ENCODE measurements at places on chromosomes 7 and 10. TPM values are rescaled to one million over a fixed set of nuclear protein-coding genes. Genes with fewer than 3 reads are reported as not detected.

- no peak for DNase-seq
These were observed 502 bp downstream of the ZNF3 start for GRCh38 chr7:100080907-100081534.

Gene GIMAP8
- 12.3 TPM for total RNA-seq

DNA sequence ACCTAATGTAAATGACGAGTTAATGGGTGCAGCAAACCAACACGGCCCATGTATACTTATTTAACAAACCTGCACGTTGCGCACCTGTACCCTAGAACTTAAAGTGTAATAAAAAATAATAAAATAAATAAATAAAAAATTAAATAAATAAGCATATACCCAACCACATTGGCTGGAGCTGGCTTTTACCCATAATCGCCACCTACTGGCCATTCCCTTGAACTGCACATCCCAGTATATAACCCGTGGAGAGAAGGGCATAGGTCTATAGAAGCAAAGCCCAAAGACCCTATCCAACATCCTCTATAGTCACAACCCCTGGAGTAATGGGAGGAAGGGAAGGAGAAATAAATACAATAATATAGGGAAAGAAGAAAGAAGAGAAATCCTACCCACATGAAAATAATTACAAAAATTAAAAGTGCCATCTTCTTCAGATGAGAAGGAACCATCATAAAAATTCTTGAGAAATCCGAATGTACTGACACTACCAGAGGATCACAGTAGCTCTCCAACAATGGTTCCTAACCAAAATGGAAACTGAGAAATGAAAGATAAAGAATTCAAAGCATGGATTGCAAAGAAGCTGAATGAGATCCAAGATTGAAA lies 65.6 kb downstream of the TWIST1 start:
- peak; percentile 8 for DNase-seq

DNA sequence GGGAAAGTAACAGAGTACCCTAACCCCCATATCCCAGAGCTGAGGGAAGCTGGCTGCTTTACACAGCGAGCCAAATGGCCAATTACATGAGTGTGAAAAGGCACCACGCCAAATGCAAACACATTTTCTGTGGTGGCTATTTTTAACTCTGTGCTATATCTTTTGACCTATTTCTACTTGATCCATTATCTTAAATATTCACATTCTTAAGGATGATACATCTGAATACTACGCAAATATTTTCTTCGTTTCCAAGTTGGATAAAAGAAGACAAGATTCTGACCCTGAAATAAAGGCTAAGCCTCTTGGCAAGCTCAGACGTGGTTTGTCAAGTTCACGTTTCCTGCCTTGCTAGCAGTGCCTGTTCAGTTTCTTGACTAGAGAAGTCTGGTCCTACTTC lies 146.7 kb upstream of the TMEM196 start:
- no peak for DNase-seq

- DNase-seq: no peak
These were observed 37.2 kb upstream of the CUL1 start for GRCh38 chr7:148661471-148661870.

DNA sequence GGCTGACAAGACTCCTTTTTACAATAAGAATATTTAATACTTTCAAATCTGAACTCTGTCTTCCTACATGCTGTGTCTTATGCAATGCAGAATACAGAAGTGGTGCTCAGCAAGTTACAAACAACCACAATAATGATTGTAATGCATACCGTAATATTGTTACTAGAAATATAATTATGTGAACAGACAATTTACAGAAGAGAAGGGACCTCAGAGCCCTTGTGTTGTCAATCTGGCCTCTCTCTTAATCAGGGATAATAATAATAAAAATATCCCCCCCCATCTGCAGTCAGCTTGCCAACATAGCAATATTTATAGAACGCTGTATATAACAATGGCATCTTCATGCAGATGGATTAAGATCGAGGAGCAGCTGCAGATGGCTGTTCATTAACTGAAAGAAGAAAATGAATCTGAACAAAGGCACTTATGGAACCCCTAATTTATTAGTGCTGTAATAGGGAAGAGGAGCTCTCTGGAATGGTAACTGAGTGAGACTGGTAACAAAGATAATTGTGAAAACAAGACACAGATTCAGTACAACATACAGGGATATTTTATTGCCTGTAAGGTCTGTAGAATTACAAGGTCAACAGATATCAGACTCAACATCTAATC lies 106.3 kb downstream of the TMEM26 start:
- no peak for DNase-seq

Gene NCF1
- total RNA-seq: 0.92 TPM

- no peak for DNase-seq
These were observed 68.5 kb upstream of the ANKRD1 start for GRCh38 chr10:90989378-90989777.

Gene EIF5AL1
- total RNA-seq: 2.6 TPM

- DNase-seq: no peak
These were observed 110.6 kb downstream of the TCERG1L start for GRCh38 chr10:131200856-131201470.

DNA sequence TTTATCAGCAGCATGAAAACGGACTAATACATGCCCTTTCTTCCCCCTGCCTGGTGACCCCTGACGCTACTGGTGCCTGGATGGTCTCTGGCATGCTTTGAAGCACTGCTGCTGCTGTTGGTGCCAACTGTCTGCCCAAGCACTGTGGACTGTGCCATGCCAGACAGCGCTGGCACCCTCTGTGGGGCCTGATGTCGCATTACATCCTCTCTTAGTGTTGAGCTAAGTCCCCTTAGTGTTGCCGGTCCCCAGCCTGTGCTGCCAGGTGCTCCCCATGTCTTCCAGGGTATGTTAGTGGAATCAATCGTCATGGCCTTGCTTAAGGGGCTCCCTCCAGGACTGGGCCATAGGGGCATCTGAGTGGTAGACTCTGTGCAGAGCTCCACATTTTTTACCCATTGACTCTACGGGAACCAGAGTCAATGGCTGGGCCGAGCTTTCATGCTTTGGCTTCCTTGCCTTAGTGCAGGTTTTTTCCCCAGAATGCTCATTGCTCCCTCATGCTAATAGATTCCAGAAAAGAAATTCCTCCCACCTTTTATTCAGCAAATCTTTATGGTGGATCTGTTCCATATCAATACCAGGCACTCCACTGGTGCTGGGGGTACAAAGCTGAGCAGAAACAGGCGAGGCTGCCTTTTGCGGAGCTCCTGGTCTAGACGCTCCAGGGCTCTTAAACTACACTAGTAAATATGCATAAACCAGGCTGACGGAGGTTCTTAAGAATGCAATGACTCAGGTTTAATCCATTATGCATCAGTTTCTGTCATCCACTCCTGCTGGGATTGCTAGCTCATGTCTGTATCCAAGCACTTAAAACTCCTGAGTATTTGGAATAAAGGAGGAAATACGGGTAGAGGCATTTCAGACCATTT lies 21.8 kb upstream of the MRC1 start:
- DNase-seq: no peak

DNA sequence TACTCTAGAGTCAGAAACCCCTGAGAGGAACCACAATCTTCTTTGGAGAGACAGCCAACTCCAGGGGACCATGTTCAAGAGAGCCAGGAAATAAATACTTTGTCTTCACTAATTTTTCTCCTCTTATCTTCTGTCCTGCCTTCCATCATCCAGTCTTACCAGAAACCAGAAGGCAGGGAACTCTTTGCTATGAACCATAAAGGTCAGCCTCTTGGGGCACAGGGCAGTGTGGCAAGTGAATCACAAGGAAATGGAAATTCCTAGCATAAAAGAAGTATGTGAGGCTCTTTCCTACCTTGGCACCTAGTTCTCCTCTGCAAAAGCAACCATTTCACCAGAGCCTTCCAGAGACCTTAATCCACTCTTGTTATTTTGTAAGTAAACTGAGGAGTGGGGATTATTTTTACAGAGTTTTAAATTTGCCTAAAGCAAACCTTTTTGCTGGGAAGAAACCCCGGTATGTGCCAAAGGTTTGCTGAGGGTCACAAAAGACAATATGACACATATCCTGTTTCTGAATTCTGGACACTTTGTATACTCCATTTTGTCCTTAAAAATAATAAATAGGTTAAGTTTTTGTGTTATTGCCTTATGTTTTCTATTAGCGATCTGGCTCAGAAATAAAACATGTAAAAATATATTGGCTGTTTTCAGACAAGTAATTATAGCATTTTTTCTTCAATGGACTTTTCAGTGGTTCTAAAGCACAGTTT lies 87.1 kb downstream of the ADAM22 start:
- no peak for DNase-seq
